IMR-90 (cell line): ENCODE measurements at places on chromosomes 13 and 19. TPM values are rescaled to one million over a fixed set of nuclear protein-coding genes. Genes with fewer than 3 reads are reported as not detected.

DNA sequence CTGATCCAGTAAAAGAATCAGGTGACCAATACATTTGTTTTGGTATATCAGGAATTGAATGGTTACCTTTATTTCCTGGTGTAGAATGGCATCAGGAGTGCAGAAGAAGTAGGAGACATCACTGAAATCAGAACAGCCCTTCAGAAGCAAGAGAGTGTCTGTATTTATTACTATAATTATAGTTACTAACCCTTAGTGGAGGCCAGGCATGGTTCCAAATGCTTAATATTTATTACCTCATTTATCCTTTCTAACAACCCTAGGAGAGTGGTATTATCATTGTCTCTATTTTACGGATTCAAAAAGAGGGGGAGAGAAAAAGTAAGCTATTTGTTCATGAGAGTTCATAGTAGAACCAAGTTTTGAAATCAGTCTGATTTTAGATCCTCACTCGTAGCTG, 1292.9 kb downstream of the PCDH9 start:
- DNase-seq: no peak

GRCh38 chr13:66745307-66745706, 484.8 kb downstream of the PCDH9 start:
- no peak for DNase-seq

DNA sequence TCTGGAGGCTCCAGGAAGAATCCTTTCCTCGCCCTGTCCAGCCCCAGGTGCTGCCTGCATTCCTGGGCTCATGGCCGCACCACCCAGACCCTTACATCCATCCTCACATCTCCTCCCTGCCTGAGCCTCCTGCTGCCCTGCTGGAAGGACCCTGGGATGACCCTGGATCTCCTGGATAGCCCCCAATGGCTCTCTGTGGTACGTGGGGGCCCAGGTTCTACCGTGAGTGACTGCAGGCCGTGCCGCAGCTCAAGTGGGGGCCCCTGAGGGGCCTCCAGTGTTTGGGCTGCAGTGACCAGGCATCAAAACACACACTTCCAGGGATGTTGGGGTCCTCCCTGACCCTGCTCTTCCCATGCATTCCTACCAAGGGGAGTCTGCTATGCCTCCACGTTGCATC, 8.3 kb upstream of the MCF2L start:
- no peak for DNase-seq

PTH2 gene
- total RNA-seq: not detected in 2 replicates

DNA sequence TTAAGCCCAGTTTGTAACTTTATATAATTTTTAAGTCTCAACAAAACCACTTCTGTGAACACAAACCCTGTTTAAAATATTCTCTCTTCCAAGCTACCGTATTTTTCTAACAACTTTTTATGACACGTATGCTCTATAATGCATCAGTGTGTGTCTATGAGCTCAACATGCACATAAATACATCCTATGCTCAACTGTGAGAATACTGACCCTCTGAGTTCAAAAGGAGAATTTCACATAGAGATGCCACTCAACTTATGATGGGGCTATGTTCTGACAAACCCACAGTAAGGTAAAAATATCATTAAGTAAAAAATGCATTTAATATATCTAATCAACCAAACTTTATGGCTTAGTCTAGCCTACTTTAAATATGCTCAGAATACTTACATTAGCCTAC, 1139.7 kb upstream of the SPRY2 start:
- no peak for DNase-seq

RAB3A gene
- 2.8 and 3.0 TPM in 2 replicates for total RNA-seq

- no peak for DNase-seq
These were observed 12.2 kb upstream of the EVI5L start for GRCh38 chr19:7817801-7818200.

DNA sequence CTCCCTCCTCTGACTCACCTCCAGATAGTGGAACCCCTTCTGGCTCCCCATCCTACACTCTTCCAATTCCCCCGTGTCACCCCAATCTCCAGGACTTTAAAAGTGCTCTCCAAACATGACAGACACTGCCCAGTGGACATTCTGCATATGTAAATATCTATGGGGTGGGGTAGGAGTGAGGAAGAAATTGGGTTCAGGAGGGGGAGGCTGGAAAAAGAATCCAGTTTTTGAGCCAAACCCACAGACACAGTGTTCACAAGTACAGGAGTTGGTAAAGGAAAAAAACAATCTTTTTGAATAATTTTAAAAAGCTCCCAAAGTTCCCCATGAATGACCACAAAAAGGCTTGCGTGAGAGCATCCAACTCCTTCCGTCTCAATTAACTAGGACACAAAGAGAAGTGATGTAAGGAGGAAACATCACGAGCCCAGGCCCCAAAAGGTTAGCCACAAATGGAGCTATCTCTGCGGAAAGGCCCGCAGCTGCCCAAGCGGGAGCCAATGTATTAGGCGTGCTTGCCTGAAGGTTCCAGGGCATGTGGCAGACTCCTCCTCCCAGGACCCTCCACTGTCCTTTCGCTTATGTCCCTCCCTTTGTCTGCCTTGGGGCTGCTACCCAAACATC, 18.0 kb downstream of the ZC3H4 start:
- no peak for DNase-seq

- DNase-seq: no peak
These were observed 108.1 kb downstream of the OLFM4 start for GRCh38 chr13:53136554-53137215.

IZUMO2 gene
- total RNA-seq: not detected in 2 replicates

DNA sequence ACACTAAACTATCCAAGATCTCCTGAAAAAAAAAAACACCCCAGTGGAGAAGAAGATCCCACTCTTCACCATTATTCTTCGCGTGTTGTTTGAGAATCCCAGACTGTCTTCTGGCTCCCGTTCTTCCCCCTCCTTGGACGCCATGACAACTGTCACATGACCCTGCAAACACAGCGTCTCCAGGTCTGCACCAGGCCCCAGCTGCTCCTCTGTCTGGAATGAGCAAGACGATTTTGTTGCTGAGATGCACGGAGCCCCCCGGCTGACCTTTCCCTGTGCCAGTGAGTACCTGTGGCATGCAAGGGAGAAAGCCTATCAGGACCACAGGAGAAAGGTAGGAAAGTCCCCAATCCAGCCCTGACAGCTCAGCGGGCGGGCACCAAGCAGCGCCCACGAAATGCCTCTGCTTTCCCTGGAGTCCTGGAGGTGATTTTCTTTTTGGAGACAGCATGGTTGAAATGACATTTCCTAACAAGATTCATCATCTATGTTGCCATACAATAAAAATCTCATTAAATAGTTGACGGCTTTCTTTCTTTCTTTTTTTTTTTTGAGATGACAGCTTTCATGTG, at the start of gene CFAP97D2:
TSS of gene CFAP97D2 (plus strand) at position 171 of the 572 bp plus-strand sequence. CDS start at position 245, 74 bp downstream.
- no peak for DNase-seq

KMT5C gene
- total RNA-seq: 1.8 and 1.9 TPM in 2 replicates

GRCh38 chr19:2045501-2046045, 5.5 kb downstream of the MKNK2 start:
- no peak for DNase-seq

DNA sequence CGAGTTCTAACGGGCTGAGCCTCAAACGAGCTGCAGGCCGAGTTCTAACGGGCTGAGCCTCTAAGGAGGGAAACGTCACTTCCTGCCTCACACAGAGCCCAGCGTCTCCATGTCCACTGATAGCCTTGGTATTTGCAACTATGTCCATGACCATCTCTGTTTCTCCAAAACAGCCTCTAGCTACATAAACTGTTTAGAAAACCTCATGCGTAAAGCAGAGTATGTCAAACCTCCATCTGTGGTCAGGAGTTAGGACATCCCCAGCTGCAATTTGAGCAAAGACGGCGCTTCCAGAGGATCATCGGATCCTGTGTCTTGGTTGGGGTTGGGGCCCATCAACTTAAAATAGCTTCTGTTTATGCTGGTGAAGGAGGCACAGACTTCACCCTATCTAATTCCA, 20.8 kb downstream of the RASA3 start:
- DNase-seq: peak; percentile 97

DNA sequence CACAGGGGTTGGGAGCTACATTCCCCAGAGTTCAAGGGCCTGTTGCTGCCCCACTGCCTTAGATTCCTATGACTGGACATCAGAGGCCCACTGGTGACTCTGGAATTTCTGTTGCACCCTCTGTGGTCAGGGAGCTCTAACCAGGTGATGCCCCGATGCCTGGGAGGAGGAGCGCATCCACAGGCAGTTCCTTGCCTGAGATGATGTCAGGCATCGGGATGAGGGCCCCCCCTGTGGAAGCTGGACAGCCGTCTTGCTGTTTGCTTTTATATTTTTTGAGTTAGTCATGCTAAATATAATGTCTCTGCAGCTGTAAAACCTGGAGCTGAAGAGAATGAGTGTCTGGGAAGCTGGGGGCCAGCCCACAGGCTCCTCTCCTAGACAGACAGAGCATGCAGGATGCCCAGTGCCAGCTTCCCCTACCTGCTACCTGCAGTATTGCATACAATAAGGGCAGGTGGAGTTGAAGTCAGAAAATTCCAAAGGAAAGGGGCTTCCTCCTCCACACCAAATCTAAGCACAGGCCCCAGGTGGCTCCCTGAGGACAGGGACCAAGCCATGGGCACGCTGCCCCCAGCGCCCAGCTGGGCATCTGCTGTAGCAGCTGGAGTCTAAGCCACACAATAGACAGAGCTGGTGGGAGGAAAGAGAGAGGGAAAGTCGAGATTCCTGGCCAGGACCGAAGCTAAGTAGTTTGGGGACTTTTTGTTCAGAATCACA, 16.2 kb downstream of the COL4A2 start:
- DNase-seq: peak; percentile 96

NLRP4 gene
- total RNA-seq: not detected in 2 replicates

- DNase-seq: no peak
These were observed 7.1 kb downstream of the UBE2S start for GRCh38 chr19:55400281-55401087.

GRCh38 chr19:8361921-8362793, 1.8 kb upstream of the ANGPTL4 start:
- peak; percentile 99 for DNase-seq

- DNase-seq: no peak
These were observed 1293.9 kb downstream of the PCDH9 start for GRCh38 chr13:65936249-65936648.

GRCh38 chr19:33175156-33175782, 18.9 kb upstream of the LRP3 start:
- no peak for DNase-seq

DNA sequence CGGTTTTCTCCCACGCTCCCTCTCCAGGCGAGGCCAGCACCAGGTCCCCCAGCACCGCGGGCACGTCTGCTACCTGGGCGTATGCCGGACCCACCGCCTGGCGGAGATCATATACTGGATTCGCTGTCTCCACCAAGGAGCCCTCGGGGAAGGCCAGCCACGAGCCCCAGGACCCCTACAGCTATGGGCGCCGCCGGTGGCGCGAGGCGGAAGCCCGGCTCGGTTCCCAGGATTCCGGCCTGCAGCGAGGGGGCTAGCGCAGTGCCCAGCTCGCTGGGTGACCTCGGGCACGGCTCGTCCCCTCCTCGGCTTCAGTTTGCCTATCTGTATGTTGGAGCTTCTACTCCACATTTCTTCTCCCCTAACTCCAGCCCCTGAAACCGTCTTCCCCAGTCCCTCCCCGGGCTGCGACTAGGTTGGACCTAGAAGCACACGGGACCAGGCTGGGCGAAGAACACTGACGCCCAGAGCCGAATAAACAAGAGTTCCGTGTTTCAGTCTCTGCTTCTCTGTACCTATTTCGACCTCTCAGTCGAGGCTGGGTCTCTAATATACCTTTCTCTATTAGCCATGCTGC, 749 bp upstream of the CPT1C start:
- no peak for DNase-seq

FPR3 gene
- not detected in 2 replicates for total RNA-seq
